ENCODE measurements at places on chromosomes 3 and 15.

DNA sequence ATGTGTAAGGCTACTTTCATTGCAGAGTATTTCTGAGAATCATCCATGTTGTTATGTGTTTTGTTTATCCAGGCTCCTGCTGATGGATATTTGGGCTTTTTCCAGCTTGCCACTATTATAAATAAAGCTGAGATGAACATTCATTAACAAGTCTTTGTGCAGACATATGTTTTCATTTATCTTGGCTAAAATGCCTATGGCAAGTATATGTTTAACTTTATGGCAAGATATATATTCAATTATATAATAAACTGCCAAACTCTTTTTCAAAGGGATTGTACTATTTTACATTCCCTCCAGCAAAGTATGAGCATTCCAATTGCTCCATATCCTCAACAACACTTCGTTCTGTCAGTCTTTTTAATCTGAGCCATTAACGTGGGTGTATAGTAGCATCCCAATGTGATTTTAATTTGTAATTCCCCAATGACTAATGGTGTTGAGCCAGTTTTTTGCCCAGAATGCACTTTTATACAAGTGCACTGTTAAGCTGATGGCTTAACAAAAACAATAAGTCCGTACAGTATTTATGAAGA is 452.4 kb downstream of the SHQ1 start:
- DNase-seq = no peak

DNA sequence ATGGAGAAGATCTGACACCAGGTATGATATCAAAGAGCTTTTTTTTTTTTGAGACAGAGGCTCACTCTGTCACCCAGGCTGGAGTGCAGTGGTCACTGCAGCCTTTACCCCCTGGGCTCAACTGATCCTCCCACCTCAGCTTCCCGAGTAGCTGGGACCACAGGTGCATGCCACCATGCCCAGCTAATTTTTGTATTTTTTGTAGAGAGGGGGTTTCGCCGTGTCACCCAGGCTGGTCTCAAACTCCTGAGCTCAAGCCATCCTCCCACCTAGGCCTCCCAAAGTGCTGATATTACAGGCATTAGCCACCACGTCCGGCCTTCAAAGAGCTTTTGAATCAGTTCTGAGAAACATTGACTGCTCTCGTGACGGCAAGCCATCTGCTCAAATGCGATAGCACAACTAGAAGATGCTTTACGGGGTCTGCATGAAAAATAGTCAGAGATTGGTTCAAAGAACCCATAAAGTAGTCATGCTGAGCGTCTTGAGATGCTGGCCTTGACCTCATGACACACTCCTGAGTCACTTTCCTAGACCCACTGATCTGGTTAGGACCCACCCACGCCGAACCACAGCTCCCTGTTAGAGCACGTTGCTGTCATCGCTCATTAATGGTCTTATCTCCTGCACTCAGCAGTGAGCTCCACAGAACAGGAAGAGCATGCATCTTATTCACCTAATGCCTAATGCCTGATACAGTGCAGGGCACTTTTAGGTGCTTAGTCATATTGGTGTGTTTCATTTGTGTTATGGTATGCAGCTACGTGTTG is 57.0 kb upstream of the NR2F2 start:
- peak; percentile 80 for DNase-seq

DNA sequence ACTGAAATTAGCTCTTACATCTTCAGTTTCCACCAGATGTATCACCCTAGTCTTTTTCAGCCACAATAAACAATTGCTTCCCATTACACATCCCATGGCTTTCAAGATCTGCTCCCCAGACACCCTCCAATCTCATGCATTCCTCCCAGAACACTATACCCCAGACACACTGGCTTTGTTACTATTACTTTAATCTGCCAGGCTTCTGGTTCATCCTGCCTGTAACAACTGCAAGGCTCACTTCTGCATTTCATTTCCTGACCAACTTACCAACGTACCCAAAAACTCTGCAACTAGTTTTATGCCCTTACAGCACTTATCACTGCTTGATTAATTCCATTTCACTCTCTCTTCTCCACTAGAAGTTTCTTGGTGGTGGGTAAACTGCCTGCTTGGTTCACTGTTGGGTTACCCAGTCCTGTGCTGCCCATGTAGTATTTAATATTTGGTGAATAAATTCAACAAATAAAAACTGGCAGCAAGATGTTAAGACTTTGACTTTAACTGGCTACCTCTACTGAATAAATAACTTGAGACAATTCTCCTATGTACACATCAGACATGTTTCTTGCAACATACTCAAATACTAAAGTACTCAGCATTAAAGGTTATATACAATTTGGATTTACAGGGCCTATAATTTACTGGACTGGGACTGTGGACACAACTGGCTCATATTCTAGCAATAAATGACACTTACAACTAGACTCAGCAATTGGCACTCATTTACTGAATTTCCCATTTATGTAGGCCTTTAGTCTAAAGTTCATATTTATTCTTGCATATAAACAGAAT is 2.7 kb downstream of the RPL22L1 start:
- no peak for DNase-seq

- no peak for DNase-seq
Observed at GRCh38 chr3:152176998-152177397, 91.7 kb upstream of the MBNL1 start.

- peak; percentile 78 for DNase-seq
Observed at GRCh38 chr3:88188436-88188835, 38.7 kb downstream of the C3orf38 start.

DNA sequence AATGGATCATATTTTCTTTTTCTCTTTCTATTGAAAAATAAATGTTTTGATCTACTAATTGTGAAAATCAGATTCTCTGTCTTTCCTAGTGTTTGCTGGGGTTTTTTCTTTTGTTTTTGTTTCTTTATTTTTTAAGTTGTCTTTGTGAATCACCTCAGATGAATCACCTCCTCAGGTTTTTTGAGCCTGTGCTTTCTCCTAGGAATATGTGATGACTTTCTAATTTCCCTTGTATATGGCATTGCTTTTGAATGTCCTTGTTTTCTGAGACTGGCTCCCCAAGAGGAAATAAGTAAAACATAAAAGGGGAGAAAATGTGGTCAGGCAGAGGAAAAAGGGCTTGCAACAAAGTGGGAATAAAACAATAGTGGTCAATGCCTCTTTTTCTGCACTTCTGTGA is 750.0 kb downstream of the ZPLD1 start:
- no peak for DNase-seq

DNA sequence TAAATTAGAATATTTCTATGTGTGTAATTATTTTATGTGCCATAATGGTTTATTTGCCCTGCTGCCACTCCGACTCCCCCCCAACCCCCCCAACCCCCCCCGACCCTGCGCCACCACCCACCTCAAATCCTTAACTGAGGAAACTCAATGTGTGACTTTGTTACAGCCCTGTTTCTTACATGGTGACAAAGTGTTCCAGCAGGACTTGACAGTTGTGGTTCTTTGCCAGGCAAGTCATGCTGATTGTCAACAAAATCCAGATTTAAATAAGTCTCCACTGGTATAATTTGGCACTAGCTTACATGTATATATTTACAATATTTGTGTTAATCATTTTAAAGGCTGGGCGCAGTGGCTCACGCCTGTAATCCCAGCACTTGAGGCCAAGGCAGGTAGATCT is 7.7 kb downstream of the EBLN2 start:
- no peak for DNase-seq

DNA sequence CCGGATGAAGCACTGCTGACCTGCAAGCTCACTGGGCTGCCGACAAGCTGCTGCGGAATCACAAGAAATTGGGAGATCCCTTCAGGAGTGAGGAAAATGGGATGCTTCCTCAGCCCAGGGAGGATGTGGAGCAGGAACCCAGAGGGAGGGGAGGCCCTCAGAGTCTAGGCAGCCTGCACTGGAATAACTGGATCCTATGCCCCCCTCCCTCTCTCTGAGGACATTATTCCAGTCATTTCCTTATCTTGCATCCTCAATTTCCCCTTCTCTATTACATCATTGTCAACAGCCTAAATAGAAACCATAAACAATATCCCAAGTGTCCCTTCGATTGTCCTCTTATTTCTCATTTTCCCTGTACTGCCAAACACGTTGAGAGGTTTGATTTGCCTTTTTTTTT is 169.0 kb downstream of the OPA1 start:
- DNase-seq = no peak

- DNase-seq = no peak
Observed at GRCh38 chr15:70463453-70463834, 299.9 kb downstream of the UACA start.

GRCh38 chr3:79767194-79767904 is 449 bp downstream of the ROBO1 start:
- no peak for DNase-seq

DNA sequence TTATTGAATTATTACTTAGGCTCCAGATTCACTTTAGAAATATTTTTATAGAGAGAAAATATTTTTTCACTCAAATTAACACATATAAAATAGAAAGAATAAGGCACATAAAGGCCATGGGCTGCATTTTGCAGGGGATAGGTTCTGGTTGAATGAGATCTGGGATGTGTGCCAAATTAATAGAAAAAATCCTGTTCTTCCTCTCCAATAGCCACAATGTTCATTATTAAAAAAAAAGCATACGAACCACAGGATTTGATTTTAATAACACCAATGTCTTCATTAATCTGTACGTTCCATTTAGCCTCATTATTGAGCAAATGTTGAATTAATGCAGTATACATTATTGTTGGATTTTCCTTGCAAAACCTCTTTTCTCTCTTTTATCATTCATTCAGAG is 622.8 kb upstream of the AGTR1 start:
- no peak for DNase-seq

- no peak for DNase-seq
Observed at GRCh38 chr3:99126316-99126715, 224.8 kb upstream of the DCBLD2 start.

DNA sequence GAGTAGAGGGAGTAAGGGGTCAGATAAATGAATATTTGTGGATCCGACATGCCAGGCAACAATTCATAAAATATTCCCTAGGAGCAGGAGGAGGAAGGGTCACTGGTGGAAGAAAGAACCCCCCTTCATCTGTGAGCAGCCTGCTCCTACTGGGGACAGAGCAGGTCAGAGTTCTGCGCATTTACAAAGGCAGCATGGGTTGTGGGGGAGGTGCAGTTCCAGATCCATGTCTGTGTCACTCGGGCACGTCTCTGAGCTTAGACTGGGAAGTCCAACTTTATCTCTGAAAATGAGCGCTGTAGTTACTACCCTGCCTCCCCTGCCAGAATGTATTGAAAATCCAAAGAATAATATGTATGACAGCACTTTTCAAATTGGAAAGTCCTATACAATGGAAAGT is 115.2 kb downstream of the GABRG3 start:
- DNase-seq = no peak

DNA sequence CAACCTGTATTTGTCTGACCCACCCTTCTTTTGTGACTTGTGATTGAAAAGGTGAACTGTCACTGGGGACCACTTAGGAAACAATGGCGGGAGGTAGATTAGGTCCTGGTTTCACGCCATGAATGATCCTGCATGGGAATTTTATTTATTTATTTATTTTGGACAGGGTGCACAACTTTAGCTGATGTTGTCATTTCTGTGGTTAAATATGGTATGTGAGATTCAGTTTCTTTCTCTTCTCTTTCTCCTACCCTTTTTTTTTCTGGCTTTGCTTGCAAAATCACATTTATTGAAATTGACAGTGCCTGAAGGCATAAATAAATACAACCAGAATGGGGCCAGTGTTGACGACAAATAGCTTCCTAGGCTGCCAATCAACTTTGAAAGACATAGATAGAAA is 18.0 kb upstream of the HTR3E start:
- peak; percentile 7 for DNase-seq

DNA sequence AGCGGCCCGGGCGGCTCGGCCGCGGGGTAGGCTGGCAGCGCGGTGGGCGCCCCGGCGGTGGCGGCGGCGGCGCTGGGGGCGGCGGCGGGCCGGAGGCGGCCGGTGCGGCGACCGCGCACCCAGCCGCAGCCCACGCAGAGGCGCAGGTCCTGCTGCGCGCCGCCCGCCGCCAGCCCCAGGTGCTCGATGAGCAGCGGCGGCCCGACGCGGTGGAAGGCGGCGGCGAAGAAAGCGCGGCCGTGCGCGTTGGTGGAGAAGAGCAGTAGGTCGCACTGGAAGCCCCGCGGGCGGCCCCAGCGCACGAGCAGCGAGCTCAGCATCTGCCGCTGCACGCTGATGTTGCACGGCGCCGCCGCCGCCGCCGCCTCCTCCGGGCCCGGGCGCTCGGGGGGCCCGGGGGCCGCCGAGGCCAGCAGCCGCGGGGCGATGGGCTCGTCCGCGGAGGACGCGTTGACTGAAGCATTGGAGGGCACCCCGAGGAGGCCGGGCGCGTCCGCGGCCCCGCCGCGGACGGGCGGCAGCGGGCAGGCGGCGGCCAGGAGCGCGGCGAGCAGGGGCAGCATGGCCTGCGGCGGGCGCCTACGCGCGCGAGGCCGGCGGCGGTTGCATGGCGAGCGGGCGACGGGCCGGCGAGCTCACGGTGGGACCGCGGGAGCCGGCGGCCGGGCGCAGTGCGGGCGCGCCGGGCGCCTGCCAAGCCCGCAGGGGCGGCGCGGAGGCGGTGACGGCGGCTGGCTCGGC is 452 bp downstream of the TMEM158 start:
- DNase-seq = no peak

DNA sequence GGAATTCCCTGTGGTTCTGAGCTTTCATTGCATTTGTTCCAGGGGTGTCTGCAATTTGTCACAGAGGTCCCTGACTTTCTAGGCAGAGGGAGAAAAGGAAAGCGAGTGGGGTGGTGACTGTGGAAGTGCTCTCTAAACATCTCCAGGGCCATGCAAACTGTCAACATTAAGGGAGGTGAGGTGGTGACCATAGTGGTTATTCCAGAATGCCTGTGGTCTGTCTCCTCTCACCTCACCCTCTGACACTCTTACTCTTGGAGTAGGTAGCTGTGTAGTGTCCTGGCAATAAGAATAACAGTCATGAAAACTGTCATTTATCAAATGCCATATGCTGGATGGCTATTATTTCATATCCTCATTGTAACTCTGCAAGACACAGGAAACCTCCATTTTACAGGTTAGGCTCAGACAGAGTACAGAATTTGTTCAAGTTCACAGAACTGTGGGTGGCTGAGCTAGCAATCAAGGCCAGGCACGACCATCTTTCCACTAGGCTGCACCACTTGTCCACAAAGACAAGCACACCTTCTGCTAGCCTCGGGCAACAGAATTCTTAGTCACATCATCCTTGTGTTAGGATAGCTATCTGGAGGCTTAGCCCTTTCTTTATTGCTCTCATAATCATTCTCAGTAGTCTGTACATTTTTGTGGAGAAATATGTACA is 179.4 kb downstream of the CD47 start:
- no peak for DNase-seq

GRCh38 chr3:39469258-39469657 is 1.8 kb downstream of the MOBP start:
- DNase-seq = no peak

DNA sequence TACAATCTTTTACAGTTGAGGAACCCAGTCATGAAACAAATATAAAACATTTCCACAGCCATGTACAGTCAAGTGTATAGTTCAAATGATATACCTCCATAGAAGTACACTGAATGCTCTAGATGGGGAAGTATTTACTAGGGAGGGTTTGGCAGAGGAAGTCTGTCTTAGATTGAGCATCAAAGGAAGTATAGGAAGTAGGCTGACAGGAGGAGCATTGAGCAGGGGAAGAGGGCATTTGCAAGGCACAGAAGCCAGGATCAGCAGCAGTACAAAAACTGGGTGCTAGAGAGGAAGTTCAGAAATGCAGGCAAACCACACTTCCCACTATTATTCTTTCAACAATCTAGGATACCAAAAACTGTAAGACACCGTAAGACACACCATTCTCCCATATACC is 122.6 kb downstream of the ANO10 start:
- no peak for DNase-seq

- DNase-seq = no peak
Observed at GRCh38 chr3:54713455-54713854, 214.4 kb downstream of the LRTM1 start.

GRCh38 chr3:71451060-71451459 is 132.5 kb downstream of the FOXP1 start:
- no peak for DNase-seq

GRCh38 chr15:57476533-57476975 is 100.2 kb downstream of the CGNL1 start:
- DNase-seq = peak; percentile 71
